Fibroblast of lung (primary cell): ENCODE measurements at places on chromosomes 6 and 20. TPM values are rescaled to one million over a fixed set of nuclear protein-coding genes. Genes with fewer than 3 reads are reported as not detected.

The OPRL1 gene
- polyA plus RNA-seq, result 0.17 and 0.49 TPM in 2 replicates

The ELMO2 gene
- 33.7 and 36.9 TPM in 2 replicates for polyA plus RNA-seq

The GJA1 gene
- polyA plus RNA-seq, result 77.8 and 274 TPM in 2 replicates

The PTCHD4 gene
- polyA plus RNA-seq, result 0.57 and 0.99 TPM in 2 replicates

The IL20RA gene
- 0.10 and 0.43 TPM in 2 replicates for polyA plus RNA-seq

The MCCD1 gene
- polyA plus RNA-seq, result not detected in 2 replicates

GRCh38 chr20:25088267-25088666, 6.3 kb upstream of the VSX1 start:
- no peak for DNase-seq

GRCh38 chr6:15252195-15252594, 6.3 kb downstream of the JARID2 start:
- no peak for DNase-seq

- DNase-seq, result no peak
Measured at GRCh38 chr6:28413681-28414080, 14.1 kb upstream of the ZSCAN12 start.

DNA sequence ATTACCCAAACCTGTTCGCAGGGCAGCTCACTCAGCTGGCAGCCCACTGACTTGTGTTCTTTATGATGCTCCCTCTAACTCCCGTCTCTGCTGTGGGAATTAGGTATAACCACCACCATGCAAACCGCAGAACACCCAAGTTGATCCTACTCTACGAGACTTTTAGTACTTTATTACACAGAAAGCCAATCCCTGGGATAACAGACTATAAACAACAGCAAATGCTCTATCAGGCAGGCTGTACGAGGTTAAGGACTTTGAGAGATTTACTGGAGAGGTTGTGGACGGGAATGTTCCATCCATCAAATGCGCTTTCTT, 241.1 kb downstream of the FOXC1 start:
- DNase-seq, result no peak
